ENCODE measurements at places on chromosomes 4 and X. TPM values are rescaled to one million over a fixed set of nuclear protein-coding genes. Genes with fewer than 3 reads are reported as not detected.

The PI4K2B gene
- 7.0 TPM for total RNA-seq

The XPNPEP2 gene
- 0.16 TPM for total RNA-seq

The ATP1B4 gene
- not detected for total RNA-seq

The BCAP31 gene
- 42.1 TPM for total RNA-seq

The AMBN gene
- not detected for total RNA-seq

The CT45A5 gene
- not detected for total RNA-seq

The FMR1NB gene
- total RNA-seq, result not detected

The FDCSP gene
- not detected for total RNA-seq

The CT45A2 gene
- not detected for total RNA-seq

The RAB40A gene
- total RNA-seq, result 0.16 TPM

DNA sequence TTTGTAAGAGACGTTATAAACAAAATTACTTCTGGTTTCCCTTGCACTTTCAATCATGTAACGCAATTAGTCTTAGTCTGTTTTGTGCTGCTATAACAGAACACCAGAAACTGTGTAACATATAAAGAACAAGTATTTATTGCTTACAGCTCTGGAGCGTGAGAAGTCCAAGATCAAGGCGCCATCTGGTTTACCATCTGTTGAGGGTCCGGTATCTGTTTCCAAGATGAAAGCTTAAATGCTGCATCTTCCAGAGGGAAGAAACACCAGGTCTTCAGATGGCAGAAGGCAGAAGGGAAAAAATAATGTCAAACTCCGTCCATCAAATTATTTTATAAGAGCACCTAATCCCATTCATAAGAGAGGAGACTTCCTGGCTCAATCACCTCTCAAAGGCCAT lies 474.1 kb downstream of the PDGFC start:
- H3K4me3 ChIP-seq, result no peak overlapping the region
- no peaks in the 10 kb centered on the region for H3K36me3 ChIP-seq
- H3K4me1 ChIP-seq, result no peaks in the 10 kb centered on the region
- no peak overlapping the region for H3K27ac ChIP-seq
- H3K27me3 ChIP-seq, result no peaks in the 10 kb centered on the region

DNA sequence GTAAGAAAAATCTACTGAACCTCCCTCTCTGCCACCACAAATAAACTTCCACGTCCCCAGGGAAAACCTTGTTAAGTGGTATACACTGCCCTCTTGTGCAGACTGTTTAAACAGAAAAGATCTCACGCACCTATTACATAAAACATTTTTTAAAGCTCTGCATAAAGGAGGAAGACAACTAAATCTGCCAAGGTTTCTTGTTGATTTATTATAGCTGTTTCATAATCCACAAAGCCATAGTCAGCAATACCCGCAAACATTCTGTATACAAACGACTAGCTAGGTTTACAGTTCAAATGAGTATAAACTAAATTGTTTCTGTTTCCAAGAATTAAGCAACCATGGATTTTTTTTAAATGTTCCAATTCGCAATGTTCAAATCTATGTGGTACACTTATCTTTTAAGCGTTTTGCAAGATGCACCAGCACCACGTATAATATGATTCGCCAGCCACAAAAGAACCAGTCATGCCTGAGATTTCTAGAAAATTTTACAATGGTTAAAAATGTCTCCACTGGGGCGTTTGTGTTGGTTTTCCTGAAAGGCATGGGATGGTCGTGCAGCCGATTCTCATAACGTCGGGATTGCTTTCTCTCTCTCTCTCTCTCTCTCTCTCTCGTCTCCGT lies 164.6 kb downstream of the PRKX start:
- H3K4me3 ChIP-seq, result no peak overlapping the region
- H3K4me1 ChIP-seq, result no peaks in the 10 kb centered on the region
- no peaks in the 10 kb centered on the region for H3K27me3 ChIP-seq
- H3K27ac ChIP-seq, result no peak overlapping the region

DNA sequence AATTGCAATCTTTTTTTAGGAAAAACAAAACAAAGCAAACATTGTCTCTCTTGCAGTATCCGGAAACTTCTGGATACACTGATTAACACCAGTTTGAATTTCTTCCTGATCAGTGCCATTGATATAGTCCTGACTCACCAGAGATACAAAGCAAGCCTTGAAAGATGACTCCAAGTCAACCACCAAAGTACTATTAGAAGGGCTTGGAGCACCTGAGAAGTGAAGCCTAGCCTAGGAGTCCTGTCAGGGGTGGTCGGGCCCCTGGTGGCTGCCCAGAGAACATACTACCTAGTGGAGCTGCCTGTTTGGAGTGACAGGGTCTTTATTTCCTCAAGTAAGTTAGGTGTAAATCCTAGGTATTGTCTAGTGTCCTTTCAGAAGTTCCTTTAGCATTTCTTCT lies 593.2 kb downstream of the ZNF674 start:
- H3K4me3 ChIP-seq, result no peak overlapping the region
- H3K4me1 ChIP-seq, result no peaks in the 10 kb centered on the region
- no peaks in the 10 kb centered on the region for H3K27me3 ChIP-seq
- no peak for DNase-seq

- DNase-seq, result no peak
- no peaks in the 10 kb centered on the region for H3K36me3 ChIP-seq
- no peak overlapping the region for H3K4me3 ChIP-seq
- H3K27me3 ChIP-seq, result no peaks in the 10 kb centered on the region
- H3K27ac ChIP-seq, result no peak overlapping the region
These were observed 1285.5 kb downstream of the STIM2 start for GRCh38 chr4:28146191-28146590.

DNA sequence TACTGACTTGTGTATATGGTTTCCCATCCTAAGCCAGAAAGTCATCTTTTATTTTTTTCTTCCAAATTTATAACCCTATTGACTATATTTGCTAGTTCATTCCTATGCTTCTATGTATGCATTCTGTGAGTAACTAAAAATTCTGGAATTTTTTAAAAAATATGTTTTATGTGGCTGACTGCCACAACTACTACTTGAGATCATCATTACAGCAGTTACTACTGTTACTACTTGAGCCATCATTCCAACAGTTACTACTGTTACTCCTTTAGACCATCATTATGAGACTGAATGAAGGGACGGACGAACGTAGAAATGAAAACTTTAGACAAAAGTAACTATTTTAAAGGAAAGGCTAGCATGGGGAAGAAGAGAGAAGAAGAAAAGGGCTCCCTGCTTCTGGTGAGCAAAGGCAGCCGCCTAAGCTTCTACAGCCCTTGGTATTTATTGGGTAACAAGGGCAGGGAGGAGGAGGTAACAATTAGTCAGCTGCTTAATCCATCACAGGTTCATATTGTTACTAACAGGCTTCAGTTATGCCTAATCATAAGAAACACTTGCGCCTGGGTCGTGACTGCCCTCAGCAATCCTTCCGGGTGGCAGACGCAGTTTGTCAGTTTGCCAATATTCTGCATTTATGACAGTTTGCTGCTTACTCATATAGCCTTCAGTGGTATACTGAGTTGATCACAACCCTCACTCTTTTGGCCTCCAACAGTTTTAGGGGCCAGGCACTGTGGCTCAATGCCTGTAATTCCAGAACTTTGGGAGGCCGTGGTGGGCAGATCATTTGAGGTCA lies 80.4 kb downstream of the PDLIM5 start:
- H3K36me3 ChIP-seq, result no peaks in the 10 kb centered on the region
- no peaks in the 10 kb centered on the region for H3K4me1 ChIP-seq
- H3K4me3 ChIP-seq, result no peak overlapping the region
- no peak for DNase-seq

GRCh38 chr4:139887962-139888735 lies 222.5 kb downstream of the MGST2 start:
- H3K27me3 ChIP-seq, result no peaks in the 10 kb centered on the region
- DNase-seq, result no peak
- H3K36me3 ChIP-seq, result no peaks in the 10 kb centered on the region
- no peaks in the 10 kb centered on the region for H3K4me1 ChIP-seq
- H3K27ac ChIP-seq, result no peak overlapping the region

- peaks cover 35% of the 10 kb centered on the region for H3K36me3 ChIP-seq
- no peak for DNase-seq
- no peaks in the 10 kb centered on the region for H3K4me1 ChIP-seq
- no peak overlapping the region for H3K27ac ChIP-seq
- no peak overlapping the region for H3K4me3 ChIP-seq
- no peaks in the 10 kb centered on the region for H3K27me3 ChIP-seq
These were observed 35.6 kb downstream of the PKD2 start for GRCh38 chr4:88043001-88043400.

DNA sequence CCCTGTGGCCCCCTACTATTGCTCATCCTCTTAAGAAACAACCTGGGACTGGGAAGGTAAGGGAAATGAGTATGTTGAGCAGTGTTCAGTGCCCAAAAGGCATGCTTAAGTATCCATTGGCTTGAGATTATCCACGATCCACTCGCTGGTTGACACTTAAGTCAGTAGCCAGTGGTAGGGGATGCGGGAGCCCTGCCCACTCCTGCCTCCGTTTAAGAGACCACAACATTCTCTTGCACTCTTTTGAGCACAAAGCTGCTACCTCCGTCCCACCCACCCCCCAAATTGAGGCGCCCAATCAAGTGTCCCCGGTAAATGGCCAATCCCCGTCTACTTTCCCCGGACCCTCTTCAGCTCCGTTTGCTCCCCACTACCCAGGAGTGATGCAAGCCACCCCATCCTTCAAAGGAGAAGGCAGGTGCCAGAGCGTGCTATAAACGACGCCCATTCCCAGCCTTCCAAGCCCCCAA lies 25.0 kb downstream of the UTP14A start:
- H3K27ac ChIP-seq, result peak overlapping the region; percentile 40
- peaks cover 9% of the 10 kb centered on the region for H3K4me1 ChIP-seq
- H3K4me3 ChIP-seq, result peak overlapping the region; percentile 73
- no peaks in the 10 kb centered on the region for H3K27me3 ChIP-seq
- H3K36me3 ChIP-seq, result peaks cover 12% of the 10 kb centered on the region

DNA sequence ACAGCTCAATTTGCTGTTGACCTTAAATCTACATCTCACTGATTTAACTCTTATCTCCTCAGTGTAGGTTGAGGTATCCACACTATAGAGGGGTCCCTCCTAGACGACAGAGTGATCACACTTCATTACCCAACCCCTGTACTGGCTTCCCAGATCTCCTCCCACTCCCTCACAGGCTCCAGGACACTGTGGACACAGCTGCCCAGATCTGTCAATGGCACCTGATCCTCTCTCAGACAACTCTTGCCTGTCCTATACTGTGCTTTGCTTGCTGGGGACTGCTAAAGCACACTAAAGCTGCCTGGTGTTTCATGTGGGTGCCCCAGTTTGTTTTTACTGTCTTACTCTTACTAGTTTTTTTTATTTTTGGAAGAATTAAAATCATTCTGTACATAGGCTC lies 27.9 kb downstream of the RAB40AL start:
- H3K4me3 ChIP-seq, result no peak overlapping the region
- H3K36me3 ChIP-seq, result no peaks in the 10 kb centered on the region
- H3K27ac ChIP-seq, result no peak overlapping the region

DNA sequence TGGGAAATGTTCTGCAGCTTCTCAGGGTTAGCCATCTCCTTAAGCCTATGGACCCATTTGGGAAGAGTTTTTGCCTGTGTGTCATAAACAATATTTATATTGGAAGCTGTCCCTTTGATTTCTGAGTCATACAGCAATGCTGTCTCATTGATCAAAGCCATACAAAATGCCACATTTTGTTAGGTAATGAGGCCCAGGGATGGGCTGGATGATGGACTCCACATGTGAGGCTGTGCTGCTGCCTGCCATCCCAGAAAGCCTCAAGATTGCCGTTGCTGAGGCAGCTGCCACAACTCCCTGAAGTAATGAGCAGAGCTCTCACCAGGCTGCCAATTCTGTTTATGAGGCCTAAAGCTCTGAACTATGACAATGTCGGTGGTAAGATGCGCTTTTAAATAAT lies 12.2 kb upstream of the GJB1 start:
- H3K4me3 ChIP-seq, result no peak overlapping the region
- H3K27me3 ChIP-seq, result no peaks in the 10 kb centered on the region
- no peaks in the 10 kb centered on the region for H3K4me1 ChIP-seq

- DNase-seq, result no peak
- peaks cover 5% of the 10 kb centered on the region for H3K27me3 ChIP-seq
- no peak overlapping the region for H3K27ac ChIP-seq
- no peaks in the 10 kb centered on the region for H3K4me1 ChIP-seq
These were observed 98.7 kb downstream of the SORBS2 start for GRCh38 chr4:185713272-185713671.

DNA sequence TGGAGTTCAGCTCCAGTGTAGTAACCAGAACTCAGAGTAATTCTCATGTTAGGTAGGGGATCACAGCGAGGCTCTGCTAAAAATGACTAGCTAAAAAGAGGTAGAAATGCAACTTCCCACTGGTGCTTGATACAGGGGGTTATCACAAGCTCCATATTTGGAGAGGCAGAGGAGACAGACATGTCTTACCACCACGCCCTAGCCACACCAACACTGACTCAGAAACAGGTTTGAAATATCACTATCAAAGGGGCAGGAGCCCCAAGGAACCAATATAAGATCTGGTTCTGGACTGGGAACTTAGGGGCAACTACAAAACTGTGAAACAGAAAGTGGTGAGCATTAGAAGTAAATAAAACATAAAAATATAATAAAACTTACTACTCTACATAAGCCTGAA lies 62.9 kb downstream of the IQCM start:
- H3K4me1 ChIP-seq, result no peaks in the 10 kb centered on the region
- no peaks in the 10 kb centered on the region for H3K27me3 ChIP-seq
- no peak overlapping the region for H3K27ac ChIP-seq
- no peak for DNase-seq
- no peak overlapping the region for H3K4me3 ChIP-seq

DNA sequence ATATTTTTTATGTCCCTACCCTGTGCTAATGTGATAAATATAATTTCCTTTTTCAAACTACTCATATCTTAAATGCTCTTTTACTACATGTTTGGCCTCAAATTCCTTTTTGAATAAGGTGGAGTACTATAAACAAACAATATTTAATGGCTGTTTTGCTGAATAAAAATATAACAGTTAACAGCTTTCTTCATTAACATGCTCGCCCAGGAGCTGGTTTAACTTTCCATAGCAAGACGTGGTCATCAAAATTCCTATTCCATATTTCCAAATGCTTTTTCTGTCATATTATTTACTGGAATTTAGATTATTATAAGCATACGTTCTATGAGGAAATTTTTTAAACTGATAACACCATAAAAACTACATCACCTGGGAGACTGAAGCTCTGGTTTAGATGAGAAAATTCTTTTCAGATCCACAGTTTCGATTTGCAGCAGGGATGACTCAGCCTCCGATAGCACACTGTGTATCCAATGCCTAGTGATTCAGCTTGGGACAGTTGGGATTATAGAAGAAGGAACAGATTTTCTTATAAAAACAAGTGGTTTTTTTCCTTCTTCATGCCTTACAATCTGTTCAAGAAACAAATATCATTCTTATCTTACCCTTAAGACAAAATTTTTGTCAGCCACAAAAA lies 129.1 kb downstream of the FBXO8 start:
- H3K4me1 ChIP-seq, result no peaks in the 10 kb centered on the region
- no peak for DNase-seq
- H3K4me3 ChIP-seq, result no peak overlapping the region
- no peaks in the 10 kb centered on the region for H3K27me3 ChIP-seq
- H3K36me3 ChIP-seq, result no peaks in the 10 kb centered on the region

DNA sequence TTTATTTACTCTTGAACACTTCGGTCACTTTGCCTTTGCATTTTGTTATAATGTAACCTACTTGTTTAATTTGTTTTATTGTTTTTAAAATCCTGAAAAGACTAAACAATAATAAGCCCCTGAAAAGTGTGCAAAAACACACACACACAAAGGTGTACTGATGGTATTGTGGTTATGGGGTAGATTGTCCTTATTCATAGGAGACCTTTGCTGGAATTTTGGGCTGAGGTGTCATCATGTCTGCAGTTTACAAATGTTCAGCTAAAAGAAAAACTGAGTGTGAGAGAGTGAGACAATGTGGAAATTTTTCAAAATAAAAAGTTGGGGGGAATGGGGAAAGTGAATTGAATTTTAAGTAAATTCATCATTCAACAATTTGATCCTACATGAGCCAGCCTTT lies 174.9 kb downstream of the QDPR start:
- H3K27ac ChIP-seq, result no peak overlapping the region
- H3K4me3 ChIP-seq, result no peak overlapping the region
- no peaks in the 10 kb centered on the region for H3K36me3 ChIP-seq
- H3K27me3 ChIP-seq, result no peaks in the 10 kb centered on the region
